ENCODE measurements at places on chromosomes 13 and 19.

- DNase-seq, result peak; percentile 11
These were observed 14.0 kb upstream of the RAB20 start for GRCh38 chr13:110575322-110576069.

GRCh38 chr19:40671404-40671803 is 19.0 kb downstream of the NUMBL start:
- DNase-seq, result no peak

DNA sequence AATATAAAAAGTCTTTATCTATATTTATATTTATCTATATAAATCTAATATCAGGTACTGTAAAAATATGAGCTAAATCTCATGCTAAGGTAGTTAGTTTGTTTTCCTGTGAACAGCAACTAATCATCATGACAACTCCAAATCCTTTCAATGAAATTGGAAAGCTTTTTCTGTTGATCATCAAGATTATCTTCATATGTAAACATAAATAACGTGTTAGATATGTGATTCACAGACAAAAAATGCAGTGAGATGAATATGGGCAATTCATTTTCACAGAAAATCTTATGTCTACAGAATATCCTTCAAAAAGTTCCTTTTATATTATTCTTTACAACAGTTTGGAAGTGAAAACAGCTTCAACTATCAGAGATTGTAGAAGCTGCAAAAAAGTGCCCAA is 41.7 kb upstream of the EEF1AKMT1 start:
- DNase-seq, result no peak

DNA sequence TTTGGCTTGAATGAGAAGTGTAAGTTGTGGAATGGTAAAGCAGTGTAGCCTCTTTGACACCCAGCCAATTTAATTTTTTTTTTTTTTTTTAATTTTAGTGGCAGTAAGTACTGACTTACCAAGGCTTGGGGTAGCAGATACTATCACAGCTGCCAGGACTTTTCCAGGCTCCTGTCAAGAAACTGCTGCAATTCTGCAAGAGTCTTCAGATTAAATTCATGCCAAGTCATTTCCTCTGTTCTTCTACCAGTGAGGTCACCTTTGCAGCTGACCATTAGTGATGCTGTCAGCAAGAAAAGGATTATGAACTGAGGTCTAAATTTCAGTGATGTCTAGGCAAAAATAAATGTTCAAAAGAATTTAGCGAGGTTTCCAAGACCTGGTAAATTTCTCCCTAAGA is 91.2 kb downstream of the GGACT start:
- DNase-seq, result no peak

- DNase-seq, result peak; percentile 43
These were observed 92.4 kb downstream of the STK24 start for GRCh38 chr13:98484289-98485219.

GRCh38 chr13:21238267-21238666 is 61.8 kb downstream of the MRPL57 start:
- DNase-seq, result no peak

DNA sequence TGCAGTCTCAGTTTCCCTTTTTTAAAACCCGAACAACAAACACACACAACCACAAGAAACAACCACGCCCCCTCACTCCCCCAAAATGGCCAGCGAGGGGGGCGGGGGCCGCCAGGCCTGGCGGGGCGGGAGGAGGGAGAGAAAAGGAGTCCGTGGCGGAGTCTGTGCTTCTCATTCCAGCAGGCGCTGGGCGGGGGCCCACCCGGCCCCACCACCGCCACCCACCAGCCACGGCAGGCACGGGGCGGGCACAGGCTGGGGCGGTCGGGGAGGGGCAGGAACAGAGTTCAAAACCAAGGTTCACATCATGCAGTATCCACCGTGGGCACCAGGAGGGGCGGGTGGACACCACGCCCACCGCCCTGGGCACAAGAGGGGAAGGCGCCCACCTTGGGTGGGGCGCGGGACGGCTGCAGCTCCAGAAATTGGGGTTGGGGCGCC is 12.9 kb downstream of the DPF1 start:
- DNase-seq, result no peak

DNA sequence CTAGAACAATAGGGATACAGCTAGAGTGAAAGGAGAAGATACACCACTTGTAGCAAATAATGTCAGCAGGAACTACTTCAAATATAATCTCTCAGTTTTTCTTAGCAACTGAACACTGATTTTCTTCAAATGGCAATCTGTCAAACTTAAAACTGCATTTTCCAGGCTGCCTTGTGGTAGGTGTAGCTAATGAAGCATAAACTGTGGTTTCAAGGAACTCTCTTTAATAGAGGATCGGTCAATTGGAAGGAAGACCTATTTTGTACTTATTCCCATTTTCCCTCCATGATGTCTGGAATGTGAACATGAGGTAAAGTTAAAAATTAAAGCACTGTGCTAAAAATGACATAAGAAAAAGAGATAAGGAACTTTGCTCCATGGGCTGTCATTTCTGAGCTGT is 1261.9 kb downstream of the PCDH17 start:
- no peak for DNase-seq

- no peak for DNase-seq
These were observed 89.2 kb downstream of the KCNRG start for GRCh38 chr13:50104493-50104892.

- peak; percentile 56 for DNase-seq
These were observed 10.6 kb downstream of the ABHD17A start for GRCh38 chr19:1874554-1875185.

- DNase-seq, result no peak
These were observed 7.3 kb downstream of the RPS16 start for GRCh38 chr19:39428283-39429112.

- DNase-seq, result no peak
These were observed 51.7 kb upstream of the RAP2A start for GRCh38 chr13:97382276-97382675.

GRCh38 chr19:41186971-41187883 is 5.8 kb upstream of the CYP2S1 start:
- DNase-seq, result no peak

DNA sequence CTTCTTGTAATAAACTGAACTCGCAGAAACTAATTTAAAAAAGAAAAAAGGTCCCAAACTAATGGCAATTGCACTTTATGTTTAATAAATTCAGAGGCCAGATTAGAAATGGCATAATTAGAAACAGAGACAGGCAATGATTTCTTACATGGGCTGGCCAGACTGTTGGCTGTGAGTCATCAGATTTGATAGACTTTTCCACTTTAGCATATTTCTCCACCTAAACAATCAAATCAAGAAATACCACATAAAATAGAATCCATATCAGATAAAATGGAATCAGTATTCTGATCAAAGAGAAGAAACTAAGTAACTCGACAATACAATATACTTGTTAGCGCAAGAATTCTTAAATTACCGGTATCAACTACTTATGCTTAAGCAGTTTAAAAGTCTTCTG is 29.0 kb downstream of the EXOSC8 start:
- no peak for DNase-seq

GRCh38 chr19:50542943-50543342 is 25.3 kb downstream of the LRRC4B start:
- DNase-seq, result no peak

DNA sequence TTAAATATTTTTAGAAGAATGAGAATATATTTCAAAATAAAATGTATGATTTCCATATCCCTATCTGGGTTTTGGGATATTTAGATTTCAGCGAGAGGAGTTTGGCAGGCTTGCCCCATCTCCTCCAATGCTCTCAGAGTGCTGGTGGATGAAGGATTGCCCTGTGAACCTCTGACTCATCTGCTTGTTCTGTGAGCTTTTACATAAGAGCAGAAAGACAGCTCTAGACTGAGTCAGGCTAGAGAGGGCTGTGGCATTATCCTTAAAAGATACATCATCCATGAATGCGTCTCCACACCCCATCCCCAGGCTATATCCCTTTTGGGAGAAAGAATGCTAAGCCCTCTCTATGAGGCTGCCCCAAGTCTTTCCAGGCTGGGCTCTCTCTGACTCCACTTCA is 190.6 kb downstream of the TUBA3C start:
- no peak for DNase-seq

DNA sequence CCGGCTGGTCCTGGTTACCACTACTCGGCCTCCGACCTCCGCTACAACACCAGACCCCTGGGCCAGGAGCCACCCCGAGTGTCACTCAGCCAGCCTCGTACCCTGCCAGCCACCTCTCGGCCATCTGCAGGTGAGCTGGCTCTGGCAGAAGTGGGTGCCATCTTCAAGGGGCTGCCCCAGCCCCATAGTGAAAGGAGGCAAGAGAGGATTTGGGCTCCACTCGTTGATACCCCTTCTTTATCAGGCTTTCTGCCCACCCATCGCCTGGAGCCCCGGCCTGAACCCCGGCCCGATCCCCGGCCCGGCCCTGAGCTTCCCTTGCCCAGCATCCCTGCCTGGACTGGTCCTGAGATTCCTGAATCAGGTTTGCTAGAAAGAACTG is 7.1 kb downstream of the LTBP4 start:
- DNase-seq, result no peak

- DNase-seq, result no peak
These were observed 158.0 kb downstream of the DLEU7 start for GRCh38 chr13:50685491-50685890.

DNA sequence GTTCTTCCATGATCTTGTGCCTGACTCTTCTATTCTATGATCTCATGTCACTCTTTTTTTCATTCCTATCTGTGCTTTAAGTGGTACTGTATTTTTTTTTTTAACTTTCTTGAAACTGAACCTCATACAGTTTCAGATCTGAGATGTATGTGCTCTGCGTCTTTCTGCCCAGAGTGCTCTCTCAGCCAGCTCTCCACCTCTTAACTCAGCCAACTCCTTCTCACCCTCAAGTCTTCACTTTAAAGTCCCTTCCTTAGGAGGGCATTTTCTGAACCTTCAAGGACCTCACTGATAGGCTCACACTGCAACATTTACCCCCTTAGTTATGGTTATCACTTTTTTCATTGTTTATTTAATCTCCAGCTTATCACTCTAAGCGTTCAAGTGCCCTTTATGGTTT is 158.7 kb downstream of the IRS2 start:
- no peak for DNase-seq

DNA sequence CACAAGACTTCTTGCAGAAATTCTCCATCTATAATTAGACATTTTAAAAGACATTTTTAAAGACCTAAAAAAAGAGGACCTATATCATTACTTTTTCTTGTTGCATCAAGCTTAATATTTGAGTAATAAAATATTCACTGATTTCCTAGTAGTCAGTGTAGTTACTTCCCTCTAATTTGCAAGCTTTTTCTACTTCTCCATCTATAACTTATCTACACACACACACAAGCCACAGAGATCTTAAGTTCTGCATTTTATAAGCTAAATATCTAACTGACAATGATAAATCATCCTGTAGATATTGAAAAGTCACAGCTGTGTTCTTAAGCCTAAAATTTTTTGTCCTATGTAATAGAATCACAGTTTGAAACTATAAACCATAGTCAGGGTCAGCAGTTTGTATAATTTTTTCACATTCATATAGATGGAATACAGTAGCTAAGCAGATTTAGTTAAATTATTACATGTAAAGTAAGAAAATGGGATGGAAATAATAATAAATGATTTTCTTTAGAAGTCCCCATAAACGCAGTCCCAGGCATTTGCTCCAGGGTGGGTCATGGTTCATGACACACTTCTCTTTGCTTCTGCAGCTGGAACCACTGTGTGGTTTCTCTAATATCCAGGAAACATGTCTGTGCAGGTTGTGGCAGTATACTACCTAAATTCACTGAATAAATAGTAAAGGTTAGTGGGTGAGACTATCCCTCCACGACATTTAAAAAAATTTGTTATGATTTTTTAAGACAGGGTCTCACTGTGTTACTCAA is 60.2 kb downstream of the ESD start:
- DNase-seq, result no peak

GRCh38 chr19:5011476-5012238 is 42.7 kb downstream of the KDM4B start:
- no peak for DNase-seq

DNA sequence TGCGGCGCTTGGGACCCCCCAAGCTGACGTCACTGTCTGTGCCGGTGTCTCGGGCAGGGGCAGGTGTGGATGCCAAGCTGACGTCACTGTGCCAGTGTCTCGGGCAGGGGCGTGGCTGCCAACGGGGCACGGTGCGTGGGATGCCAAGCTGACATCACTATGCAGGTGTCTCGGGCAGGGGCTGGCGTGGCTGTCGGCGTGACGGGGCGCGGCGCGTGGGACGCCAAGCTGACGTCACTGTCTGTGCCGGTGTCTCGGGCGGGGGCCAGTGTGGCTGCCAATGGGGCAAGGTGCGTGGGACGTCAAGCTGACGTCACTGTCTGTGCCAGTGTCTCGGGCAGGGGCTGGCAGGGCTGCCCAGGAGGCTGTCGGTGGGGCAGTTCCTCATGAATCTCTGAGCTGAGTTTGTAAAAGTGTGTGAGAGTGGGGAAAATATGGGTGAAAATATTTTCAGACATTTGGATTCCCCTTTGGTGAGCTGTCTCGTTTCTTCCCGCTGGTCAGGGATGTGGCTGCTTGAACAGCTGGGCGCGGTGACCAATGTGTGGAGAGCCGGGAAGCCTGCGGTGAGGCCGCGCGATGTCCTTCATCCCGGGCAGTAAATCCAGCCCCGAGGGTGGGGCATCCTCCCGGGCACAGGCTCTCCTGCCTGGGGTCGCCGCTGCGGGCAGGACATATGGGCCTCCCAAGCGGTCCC is 25.2 kb downstream of the MCF2L start:
- no peak for DNase-seq

GRCh38 chr13:40637643-40638042 is 28.8 kb downstream of the FOXO1 start:
- DNase-seq, result no peak

- peak; percentile 69 for DNase-seq
These were observed 4.9 kb upstream of the SMIM17 start for GRCh38 chr19:56637976-56638555.

GRCh38 chr19:10505583-10506229 is 2.5 kb upstream of the KEAP1 start:
- DNase-seq, result peak; percentile 88

- DNase-seq, result peak; percentile 65
These were observed 780 bp upstream of the GTF2F2 start for GRCh38 chr13:45119469-45119990.

- no peak for DNase-seq
These were observed 29.0 kb downstream of the LILRB4 start for GRCh38 chr19:54691582-54692297.

DNA sequence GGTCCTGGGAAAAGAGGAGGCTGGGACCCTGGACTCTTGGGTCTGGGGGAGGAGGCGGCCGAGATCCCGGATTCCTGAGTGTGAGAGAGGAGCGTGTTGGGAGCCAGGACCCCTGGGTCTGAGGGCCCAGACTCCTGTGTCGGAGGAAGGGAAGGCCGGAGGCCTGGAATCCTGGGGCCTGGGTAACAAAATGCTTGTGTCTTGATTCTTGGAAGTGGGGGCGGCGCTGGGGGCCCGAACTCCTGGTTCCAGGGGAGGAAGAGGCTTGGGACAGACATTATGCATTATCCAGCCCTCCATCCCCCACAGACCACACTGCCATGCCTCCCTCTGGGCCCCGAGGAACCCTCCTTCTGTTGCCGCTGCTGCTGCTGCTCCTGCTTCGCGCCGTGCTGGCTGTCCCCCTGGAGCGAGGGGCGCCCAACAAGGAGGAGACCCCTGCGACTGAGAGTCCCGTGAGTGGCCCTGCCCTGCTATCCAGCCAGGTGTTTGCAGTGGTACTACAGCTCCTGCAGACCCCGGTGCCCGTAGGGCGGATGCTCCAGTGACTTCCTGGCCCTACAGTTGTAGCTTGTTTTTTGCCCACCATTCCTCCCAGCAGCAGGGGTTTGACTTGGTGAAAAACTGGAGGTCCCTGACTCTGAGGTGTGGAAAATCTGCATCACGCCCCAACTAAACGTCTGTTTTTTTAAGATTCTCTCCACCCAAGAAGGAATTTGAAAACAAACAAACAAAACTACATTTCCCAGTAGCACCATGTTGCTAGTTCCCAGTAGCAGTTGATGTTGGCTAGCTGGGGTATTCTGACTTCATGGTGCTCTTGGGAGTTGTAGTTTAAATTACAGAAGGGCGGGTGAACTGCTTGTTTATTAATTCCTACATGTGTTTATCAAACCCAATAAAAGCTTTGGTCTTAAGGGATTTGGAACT is 630 bp downstream of the NUCB1 start:
- peak; percentile 45 for DNase-seq

Measured in activated CD4-positive, alpha-beta T cell treated with anti-CD3 and anti-CD28 coated beads, Interleukin-2, amount 10 ng/mL, durations not matched to agents 7 days and 5 days (primary cell).